ENCODE measurements at places on chromosomes 12 and 14.

DNA sequence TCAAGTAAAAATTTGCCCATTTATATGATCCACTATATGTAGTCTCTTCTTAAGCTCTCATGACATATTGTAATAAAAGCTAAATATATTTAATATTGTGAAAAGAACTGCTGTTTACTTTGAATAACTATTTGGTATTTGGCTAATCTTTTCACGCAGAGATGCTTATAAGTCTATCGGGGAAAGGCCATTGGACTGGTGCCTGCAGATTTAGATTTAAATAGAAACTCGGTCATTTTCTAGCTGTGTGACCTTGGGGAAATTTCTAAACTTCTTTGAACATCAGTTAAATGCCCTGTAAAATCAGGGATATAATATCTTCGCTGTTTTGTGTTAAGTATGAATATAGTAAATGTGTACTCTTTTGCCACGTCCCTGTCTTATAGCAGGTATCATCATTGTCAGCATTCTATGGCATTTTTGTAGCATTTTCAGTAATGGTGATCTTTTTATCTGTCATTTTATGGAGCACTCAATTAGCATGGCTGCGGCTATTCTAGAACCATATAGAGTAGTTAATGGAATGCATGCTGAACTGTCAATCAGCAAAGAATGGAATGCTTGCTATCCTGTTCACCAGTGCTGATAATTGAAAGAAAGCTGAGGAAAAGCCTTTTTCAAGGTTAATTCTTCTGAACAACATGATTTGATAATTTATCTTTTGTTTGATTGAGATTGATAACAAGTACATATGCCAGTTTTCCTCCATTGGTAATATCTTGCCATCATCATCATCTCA lies 181.2 kb downstream of the TMTC2 start:
- no peak for DNase-seq

DNA sequence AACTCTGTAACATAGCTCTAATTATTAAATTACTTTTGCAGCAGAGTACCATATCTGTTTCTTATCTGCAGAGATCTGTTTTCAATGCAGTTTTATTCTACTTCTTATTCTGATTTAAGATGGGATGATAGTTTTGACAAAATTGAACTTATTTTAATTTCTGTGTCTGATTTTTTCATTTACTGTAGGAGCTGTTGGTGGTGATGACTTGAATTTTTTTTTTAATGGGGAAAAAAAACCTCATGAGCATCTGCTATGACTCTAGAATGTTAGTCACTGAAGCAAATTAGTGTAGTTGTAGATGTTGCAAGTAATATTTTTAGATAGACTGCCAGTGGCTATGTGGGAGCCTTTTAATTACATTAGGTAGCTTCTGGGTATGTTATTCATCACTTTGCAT lies 23.4 kb downstream of the DNM1L start:
- DNase-seq, result no peak

DNA sequence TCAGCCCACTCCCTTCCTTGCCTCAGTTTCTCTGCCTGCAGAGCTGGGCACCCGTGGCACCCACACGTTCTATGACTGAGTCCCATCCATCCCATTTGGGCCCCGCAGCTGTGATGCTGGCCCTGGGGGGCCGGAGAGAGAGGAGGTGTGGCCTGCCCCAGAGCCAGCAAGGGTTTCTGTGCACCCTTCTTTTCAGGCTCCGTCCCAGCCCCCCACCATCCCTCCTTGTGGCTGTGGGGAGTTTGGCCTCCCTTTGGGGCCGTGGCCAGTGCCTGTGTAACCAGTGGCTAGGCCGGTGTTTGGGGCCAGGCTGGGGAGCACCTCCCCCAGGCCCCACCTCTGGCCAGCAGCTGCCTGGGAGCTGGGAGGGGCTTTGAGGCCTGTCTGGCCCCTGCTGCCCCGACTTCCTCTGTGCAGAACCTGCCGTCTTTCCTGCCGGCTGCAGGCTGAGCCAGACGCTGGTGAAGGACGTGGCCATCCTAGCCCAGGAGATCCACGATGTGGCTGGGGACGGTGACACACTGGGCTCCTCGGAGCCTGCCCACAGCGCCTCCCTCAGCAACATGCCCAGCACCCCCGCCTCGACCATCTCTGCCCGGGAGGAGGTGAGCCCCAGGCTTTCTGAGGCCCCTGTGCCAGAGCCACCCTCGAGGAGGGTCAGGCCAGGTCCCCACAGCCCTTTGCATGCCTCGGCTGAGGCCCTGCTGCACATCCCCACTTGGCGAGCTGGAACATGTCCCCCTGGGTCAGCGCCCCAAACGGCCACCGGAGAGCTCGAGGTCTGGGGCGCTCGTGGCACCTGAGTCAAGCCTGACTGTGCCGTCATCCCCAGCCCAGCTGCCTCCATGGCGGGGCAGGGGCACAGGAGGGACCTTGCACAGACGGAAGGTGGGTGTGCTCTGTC lies 27.7 kb downstream of the CEP170B start:
- DNase-seq, result no peak

DNA sequence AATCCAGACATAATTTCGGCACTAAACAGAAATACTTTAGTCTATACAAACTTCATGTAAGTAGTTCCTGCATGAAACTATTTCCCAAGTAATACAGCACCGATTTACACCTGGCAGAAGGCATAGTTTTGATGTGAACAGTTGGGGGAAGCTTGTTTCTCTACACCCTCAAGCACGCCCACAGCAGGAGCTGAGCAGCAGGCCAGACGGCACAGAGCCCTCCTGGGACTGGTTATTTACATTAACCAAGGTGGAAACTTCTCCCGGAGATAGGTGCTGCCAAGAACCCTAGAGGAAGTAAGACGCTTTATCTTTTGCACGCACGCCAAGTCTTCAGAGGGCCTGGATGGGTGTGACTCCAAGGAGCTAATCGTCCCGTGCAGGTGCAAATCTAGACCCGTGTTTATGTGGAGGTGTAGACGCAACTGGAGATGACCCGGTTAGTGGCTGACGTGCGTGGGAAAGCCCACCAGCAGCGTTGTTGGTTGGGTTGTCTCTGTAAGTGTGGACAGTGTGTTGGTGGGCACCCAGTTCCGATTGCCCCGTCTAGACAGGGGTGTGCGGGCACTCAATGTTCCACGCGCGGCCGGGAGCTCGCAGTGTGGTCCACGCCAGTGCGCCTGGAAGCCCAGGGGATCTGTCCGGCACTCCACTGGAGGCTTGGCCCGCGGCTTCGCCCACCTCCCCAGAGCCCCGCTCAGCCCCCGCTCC lies 767 bp upstream of the TCP11L2 start:
- DNase-seq, result no peak

- no peak for DNase-seq
These were observed 239.7 kb upstream of the RGS6 start for GRCh38 chr14:71692496-71692895.

- no peak for DNase-seq
These were observed 701.2 kb upstream of the FBXO33 start for GRCh38 chr14:40133463-40133862.

- no peak for DNase-seq
These were observed 68.7 kb downstream of the NIN start for GRCh38 chr14:50762001-50762930.

DNA sequence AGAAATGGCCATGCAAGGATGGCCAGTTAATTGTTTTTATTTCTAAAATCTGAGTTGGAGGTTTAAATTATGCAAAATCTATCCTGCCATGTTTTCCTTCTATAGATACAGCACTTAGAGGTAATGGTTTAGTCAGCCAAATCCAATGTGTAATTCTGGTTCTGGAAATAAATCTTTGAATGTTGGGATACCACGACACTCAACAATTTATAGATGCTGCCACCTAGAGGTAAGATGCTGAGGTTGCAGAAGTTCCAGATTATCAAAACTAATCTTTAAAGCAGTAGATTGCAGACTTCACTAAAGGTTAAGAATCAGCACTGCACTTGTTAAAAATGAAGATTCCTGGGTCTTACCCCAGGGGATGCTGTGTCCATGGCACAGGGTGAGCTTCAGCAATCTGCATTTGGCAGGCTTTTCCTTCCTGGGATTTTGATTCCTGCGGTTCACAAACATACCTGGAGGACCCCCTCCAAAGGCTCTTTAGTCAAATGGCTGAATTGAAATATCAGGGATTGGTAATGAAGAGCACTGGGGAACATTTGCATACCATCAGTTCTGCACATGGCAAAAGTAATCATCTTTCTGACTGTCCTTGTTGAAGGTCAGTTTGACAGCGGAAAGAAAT lies 53.4 kb upstream of the ANO4 start:
- no peak for DNase-seq

DNA sequence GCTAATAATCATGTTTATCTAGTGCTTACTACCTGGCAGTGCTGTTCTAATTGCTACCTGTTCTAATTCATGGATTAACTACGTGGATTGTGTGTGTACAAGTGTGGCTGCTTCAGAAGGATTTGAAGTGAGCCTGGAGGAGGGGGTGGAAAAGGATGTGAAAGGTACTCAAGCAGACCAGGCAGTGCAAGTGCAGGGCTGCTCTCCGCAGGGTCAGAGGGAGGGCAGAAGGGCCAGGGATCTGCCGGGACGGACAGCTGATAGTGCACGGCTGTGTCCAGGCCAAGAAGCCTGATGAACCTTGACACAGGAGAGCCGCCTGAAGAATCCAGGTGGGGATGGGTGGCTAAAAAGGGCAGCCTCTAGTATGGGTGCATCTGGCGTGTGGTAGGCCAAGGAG lies 28.5 kb downstream of the PIWIL1 start:
- no peak for DNase-seq

GRCh38 chr12:25698772-25699171 lies 145.7 kb upstream of the LMNTD1 start:
- DNase-seq, result no peak

DNA sequence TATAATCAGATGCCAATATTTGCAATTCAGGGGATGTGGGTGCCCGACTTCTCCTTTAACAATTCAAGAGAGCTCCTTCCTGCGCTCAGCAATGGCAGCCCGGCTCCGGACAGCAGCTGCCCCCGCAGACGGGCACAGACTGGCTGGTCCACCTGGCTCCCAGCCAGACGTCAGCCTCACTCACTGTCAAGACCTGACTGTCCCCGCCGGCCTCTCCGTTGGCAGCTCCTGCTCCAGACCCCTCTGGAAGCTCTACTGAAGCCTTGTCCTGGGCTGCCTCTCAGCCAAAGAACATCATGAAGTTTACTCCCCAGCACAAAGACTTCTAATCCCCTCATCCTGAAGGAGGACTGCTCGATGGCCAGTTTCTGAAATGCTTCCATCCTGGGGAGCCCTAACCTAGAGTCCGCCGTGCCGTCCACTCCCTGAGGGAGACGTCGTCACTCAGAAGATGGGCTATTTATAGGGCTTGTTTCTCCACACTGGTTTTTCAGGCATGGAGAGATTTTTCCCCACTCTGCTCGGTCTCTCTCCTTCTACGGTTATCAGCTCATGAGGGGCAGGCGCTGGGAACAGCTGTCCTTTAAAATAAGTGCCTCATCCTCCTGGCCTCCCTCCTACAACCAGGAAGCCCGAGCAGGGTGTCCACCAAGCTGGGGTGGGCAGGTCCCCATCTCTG lies 126.2 kb downstream of the RFLNA start:
- no peak for DNase-seq

- no peak for DNase-seq
These were observed 74.2 kb downstream of the RCOR1 start for GRCh38 chr14:102666635-102667034.
